NCI-H187 treated with DMSO at 0.1 percent for 48 hours (cell line): ENCODE measurements at places on chromosomes 6 and 20.

- DNase-seq = no peak
These were observed 580.5 kb upstream of the MARCKS start for GRCh38 chr6:113276601-113277000.

- DNase-seq = no peak
These were observed 50.5 kb upstream of the SSTR4 start for GRCh38 chr20:22984606-22985005.

DNA sequence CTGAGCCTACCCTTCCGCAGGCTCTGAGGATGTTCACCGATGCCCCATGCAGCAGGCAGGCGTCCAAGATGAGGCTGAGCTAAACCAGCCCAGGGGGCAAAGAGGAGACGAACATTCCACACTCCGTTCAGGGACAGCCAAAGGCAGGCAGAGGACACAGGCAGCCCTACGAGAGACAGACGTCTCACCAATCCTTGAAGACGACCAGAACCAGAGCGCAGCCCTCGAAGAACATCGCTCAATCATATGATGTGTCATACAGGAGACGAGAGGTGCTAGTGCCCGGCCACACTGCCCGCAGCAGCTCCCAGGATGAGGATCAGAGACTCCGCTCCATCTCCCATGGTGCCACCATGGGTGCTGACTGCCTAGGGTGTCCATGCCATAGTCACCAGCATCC lies 35.6 kb upstream of the TMEM181 start:
- no peak for DNase-seq

DNA sequence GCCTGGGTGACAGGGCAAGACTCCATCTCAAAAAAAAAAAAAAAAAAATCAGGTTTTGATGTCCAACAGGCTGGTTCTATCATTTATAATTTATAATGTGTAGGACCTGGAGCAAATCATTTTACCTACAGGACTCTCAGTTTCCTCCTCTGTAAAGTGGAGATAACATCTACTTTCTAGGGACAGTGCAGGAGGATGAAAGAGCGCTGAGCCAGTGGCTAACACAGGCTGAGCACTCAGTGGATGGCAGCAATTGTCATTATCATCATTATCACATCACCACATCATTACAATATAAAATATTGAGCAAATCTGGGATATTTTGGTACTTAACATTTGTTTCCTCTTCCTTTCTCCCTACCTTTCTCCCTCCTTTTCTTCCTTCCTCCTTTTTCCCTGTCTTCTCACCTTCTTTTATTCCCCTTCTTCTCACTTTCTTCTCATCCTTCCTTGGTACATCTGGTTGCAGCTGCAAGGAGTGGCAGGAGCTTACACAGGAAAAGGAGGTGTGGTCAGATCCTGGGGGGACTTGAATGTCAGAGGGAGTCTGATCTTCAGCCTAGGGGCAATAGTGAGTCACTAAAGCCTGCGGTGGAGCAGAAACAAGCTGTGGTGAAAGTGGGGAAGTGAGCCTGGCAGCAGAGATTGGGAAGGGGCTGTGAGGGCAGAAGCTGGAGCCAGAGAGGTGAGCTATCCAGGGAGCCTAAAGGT lies 24.6 kb upstream of the CTNNBL1 start:
- no peak for DNase-seq

DNA sequence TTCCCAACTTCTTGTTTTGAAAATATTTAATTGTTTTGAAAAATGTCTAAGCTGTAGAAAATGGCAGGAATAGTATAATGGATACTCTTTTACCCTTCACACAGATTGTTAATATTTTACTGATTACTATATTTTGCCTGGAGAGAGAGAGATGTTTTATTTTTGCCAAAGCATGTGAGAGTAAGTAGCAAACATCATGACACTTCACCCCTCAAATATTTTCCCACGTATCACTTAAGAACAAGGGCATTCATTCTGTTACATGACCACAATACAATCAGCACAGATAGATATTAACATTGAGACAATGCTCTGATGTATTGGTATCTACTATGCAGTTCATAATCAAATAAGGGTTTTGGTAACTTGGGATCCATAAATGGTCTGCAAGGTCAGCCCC lies 116.5 kb downstream of the CCDC170 start:
- no peak for DNase-seq

DNA sequence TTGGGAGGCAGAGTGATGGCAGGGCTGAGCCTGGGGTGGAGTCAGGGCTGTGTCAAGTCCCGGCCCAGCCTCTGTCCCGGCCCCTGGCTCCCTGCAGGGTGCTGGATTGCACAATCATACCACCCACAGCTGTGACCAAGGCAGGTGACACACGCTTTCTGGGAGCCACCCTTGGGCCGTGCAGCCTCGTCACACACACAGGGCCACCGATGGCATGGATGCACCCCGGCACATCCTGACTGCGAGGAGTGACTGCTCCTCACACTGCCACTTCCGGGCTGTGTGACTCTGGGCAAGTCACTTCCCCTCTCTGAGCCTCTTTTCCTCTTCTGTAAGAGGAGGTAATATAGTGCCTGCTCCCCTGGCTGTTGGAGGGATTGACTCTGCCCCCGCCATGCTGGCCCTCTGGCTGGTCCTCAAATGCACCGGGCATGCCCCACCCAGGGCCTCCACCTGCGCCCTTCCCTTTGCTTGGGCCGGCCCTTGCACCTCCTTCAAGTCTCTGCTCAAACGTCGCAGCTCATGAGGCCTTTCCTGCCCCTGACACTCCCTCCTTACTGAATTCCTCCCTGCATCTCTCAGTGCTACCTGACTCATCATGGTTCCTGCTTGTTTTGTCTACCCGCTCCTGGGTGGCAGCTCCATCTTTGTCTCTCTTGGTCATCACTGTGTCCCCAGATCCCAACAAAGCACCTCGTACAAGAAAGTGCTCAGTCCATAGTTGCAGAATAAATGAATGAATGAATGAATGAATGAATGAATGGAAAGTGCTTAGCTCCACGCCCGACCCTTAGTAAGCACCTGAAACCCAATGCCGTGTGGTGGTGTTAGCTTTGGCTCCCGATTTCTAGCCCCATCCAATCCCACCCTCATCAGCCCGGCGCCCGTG lies 93.5 kb downstream of the CEBPB start:
- no peak for DNase-seq

DNA sequence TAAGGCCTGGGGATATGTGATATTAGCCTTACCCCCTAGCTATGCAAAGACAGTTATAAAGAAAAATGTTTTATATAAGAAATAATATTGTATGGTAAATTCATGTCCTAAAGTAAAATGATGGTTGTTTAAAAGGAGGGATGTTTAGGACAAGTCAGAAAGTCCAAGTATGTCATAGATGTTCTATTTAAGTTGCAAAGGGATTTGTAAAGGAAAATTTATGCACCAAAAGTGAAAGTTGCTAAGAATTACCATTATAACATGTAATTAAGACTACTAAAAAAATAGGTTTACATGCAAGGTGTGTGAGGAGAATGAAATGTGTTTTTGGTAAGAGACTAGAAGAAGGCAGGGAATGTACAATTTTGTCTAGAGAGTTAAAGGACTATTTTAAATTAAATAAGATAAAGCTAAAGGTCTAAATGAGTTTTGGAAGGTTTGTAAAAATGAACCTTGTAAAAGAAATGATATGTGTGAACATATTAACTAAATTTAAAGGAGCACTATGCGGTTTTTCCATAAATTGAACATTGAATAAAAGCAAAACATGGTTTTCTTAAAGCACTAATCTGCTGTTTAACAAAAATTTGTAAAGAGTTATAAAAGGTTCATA lies 22.7 kb upstream of the GOPC start:
- no peak for DNase-seq

DNA sequence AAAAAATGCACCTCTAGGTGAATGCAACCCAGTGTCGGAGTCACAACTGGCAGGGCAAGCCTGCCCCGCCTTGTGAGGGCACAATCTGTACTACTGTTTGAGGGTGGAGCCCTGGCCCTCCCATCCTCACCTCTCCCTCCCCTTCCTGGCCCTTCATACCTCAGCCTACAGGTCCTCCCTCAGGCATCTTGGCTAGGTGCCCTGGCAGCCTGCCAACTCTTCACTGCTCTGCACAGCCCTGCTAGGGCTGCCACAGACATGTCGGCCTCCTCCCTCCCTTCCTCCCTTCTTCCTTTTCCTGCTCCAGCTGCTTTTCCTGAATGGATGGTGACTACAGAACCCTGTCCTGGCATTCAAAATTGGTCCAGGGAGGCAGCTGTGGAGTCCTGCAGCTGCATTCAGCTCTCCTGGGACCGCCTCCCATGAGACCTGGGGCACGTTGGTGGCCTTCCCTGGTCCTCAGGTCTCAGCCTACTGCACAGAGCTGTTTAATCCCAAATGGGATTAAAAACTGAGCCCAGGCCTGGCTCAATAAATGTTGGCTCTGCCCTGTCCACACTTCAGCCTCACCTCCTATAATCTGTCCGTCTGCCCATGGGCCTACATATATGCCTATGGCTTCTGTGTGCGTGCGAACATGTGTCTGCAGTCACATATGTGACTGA lies 52.7 kb downstream of the CDH22 start:
- peak; percentile 88 for DNase-seq

DNA sequence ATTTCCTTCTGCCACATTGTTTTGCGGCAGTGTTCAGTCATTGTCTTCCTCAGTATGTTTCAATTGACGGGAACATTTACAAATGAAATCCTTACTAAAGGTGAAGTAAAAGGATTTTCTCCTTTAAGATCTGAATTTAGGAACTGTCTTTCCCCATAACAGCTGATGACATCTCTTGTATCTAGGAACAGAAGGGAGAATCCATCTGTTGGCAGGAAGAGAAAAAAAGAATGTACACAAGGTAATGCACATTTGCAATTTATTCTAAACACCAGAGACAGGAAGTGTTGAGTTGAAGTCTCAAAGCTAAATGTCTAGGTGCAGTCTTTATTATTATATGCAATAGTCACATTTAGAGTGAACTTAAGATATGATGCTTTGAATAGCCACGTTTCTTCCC lies 334.5 kb downstream of the HDGFL1 start:
- no peak for DNase-seq
